ENCODE measurements at places on chromosomes 16 and 17.

DNA sequence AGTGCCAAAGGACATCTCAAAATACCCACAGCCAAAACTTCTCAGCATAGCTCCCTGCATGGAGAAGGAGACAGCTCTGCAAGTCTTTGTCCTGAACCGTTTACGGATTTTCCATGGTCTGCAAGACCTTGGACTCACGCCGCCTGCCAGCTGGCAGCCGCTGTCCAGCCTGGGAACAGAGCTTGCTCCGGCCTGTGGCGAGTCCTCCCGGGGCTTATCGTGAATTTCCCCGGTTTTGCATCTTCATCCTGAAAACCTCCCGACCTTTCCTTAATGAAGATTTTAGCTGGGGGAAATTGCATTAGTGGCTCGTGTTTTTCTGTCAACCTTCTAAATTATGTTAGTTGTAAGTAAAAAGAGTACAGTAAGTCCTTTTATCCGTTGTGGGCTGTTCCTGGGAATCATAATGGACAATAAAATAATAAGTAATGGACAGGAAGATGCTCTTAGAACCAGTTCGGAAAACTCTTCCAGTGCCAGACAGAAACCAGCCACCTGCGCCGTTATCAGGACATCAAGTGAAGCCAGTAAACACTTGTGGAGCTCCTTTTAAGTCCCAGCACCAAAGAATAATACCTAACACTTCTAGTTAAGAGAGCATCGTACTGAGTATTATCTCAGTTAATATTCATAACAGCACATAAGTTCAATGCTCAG is 112.4 kb upstream of the NOL11 start:
- no peak for DNase-seq

DNA sequence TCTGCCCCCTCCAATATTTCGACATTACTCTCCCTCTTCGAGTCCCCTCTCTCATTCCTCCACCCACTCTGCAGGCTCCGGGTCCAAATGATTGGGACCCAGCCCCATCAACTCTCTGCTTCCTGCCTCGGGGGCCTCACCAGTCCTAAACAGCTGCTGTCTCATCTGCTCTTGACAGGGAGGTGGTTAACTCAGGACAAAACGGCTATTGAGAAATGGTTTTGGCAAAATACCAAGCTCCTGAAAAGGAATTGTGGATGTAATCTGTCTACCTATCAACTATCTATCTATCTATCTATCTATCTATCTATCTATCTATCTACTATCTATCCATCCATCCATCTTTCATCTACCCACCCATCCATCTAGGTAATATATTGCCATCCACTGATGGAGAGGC is 2.2 kb downstream of the CD300H start:
- no peak for DNase-seq

GRCh38 chr16:57413301-57413730 is 8.7 kb downstream of the CCL17 start:
- no peak for DNase-seq

DNA sequence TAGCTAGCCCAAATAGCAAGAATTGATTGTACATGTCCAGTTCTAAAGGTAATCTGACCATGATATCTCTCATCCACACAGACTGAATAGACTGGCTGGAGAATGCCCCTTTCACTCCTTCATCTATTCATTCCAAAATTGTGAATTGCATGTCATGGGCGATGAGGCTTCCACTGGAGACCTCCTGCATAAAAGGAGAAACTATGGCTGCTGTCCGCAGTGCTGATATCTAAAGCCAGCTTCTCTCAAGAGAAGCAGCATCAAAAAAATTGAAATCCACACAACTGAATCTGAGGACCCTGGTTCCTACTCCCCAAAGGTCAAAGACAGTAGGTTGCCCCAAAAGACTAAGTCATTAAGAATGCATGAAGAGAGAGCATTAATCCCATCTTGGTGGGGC is 7.9 kb upstream of the SCNN1G start:
- DNase-seq: no peak

DNA sequence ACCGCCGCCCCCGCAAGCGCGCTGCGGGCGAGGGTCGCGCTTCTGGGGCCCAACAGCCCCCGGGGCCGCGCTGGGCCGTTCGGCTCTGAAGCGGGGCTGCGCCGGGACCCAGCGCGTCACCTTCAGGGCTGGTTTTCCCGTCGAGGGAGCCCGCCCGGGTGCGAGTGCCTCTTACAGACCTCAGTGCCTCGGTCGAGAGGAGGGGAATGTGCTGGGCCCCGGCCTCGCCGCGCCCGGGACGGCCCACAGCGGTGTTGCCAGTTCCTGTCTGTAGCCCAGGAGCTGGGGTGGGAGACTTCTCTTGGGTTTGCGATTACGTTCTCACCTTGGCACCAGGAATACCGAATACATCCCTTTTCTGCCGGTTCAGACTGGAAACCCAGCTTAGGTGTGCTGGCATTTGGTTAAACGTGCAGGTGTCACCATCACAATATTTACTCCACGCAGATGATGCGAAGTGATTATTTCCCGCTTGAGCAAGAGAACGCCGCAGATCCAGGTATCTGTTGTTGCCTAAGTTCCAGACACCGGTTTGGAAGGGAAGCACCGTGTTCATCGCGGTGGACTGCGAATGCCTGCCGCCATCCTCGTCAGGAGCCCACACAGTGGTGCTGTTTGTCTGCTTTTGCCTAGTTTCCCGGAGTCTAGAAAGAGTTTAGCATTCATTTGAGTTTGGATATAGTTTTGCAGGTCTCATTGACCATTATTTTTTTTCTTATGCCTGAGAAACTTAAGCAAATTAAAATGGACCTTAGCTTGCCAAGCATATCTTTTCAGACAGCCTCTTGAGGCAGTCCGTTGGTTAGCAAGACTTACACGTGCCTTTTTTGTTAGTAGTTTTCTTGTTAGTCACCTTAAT is 914 bp downstream of the MAP1LC3B start:
- peak; percentile 44 for DNase-seq

- no peak for DNase-seq
Measured at GRCh38 chr16:4495766-4496165, 19.6 kb downstream of the HMOX2 start.

DNA sequence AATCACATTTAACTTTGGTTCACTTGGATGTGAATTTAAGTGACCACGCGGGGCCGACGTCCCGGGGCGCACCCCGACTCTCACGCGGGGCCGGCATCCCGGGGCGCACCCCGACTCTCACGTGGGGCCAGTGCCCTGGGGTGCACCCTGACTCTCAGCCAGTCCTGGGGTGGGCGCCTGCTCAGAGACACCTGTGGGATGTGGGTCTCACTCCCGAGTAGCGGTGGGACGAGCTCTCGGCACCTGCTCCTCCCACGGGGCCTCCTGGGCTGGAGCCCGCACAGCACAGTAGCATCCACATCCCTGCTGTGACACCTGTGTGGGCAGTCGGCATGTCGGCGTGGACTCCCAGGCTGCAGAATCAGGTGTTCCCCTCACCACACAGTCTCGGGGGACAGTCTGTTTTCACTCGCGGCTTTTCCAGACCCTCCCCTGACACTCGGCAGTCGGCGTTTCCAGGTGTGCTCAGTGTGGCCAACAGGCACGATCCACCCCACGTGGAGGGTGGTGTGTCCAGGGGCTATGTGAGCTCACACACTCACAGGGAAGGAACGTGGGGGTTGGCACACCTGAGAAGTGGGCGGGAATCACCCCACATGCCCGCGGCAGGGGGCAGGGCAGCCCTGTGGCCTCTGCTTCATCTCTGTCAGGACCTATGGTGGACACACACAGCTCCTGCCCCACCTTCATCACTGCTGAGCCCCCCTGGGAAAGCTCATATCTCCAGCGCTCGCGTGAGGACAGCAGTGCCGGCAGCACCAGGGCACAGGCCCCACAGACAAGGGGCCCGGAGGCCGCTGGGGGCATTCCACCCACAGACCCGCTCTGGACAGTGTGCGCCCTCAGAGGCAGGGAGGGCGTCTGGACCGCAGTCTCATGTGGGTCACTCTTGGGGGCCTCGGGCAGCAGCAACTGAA is 51.8 kb downstream of the LMF1 start:
- no peak for DNase-seq

DNA sequence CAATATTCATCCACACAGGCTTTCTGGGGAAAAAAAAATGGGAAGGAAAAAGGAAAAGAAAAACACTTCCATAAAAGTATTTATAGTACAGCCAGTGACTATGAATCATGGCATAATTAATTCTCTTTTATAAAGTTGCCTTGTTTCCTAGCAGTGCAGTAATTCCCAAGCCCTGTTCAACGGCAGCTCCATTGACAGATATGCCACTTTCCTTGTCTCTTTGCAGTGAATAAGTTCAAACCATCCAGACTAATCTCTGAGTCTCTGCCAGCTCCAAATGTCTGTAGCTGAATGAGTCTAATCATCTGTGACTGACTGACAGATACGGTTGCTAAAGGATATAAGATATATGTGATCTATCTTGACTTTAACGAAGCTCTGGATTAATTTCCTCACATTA is 52.9 kb upstream of the KCNJ16 start:
- DNase-seq: no peak

DNA sequence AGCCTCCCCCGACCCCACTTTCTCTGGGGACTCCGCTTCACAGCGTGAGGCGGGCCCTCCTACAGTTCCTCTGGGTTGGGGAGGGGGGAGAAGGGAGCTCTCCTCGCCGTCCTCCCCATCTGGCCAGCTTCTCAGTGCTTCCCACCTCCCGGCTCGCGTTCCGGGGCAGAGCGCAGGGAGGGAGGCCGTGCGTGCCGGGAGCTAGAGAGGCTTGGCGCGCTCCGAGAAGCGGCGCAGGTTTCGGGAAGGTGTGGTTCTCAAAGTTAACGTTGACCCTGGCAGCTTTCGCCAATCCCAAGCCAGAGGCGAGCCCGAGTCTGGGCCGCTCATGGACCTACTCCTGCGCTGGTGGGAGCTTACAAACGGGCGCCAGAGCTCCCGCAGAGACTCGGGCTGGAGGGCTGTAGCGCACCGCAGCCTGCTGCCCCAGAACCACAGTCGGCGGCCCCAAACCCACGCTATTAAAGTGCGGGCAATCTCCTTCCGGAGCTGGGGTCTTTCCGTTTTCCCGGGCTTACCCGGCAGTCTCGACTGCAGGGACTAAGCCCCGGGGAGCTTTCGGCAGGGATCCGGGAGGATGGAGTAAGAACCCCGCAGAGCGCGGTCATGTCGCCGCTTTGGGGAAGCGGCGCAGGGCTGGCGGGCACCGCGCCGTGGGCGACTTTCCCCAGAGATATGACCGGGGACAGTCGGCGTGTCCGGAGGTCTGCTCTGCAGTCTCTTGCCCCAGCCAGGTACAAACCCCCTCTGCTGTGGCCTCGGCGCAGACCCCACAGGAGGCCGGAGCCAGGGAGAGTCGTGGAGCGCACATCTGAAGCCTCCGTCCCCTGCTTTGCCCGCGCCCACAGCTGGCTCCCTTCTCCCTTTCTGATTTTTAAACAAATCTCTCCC is 787 bp downstream of the CDH11 start:
- no peak for DNase-seq

- DNase-seq: no peak
Measured at GRCh38 chr17:51419476-51419875, 159.1 kb downstream of the UTP18 start.

- no peak for DNase-seq
Measured at GRCh38 chr17:34261568-34262337, 6.7 kb downstream of the CCL2 start.

DNA sequence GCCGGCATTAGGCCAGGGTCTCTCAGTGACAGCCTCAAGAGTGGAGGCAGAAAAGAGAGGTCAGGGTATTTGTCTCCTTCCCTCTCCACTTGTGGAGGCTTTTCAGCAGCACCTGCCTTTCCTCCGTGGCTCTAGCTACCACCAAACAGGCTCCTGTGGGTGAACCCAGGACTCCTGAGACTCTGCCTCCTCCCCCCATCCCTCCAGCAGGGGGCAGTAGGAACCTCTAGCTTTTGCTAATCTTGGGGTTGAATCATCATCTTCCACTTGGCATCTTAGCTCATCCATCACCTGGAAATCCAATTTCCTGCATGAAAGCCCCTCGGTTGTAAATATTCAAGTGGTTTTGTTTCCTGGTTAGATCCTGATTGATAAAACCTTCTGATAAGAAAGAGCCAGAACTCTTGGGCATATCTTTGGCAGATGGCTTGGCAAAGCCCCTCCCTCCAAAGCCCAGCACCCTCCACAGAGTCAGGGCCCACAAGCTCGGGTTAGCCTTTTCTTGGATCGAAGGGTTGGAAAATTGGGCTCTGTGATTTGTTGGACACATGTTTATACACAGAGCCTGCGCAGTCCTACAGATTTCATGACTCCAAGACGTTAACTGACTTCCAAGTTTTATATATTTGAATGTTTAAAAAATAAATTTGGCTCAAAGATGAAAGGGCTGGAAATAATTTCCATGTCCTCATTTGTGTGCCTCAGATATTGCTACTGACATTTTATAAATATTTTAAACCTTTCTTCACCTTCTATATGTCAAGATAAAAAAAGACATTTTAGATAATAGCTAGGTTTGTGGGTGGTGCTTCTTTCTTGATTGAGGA is 322.1 kb downstream of the MAP2K4 start:
- no peak for DNase-seq

GRCh38 chr17:73774852-73775251 is 130.6 kb upstream of the SDK2 start:
- no peak for DNase-seq

DNA sequence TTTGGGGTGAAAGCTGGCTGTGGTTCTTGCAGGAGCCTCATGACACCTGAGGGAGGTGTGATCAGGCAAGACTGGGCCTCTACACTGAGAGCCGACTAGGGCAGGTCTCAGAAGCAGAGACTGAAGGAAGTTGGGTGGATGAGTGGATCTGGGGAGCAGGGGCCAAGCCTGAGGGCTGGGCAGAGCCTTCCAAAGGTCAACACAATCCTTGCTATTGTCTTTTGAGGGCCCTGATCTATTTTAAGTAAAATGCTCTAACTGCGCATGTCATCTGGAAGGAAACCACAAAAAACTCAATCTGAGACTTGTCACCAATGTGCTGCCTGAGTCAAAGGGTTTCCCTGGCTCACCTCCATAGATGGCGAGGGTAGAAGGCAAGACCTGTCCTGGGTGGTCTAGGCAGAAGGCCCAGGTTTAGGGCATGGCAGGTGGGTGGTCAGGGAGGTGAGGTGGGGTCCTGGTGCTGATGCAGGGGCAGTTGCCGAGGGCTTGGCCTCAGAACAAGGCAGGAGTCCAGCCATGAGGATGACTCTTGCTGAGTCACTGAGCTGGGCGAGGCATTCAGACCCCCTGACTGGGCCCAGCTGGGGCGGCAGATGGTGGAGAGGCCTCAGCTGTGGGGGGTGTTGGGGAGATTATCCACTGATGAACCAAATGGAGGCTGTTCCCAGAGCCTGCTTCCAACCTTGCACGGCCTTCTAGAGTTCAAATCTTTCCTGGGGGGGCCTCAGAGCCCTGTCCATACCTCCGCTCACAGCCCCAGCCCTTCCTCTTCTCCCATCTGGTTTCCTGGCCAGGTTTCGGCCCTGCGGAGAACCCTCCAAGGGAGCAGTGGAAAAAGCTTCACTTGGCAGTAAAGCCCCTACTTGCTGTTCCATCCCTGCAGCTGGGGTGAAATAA is 5.1 kb downstream of the MVP start:
- DNase-seq: peak; percentile 43

- DNase-seq: peak; percentile 72
Measured at GRCh38 chr16:1363501-1364041, 11.8 kb downstream of the GNPTG start.

GRCh38 chr17:75475144-75475835 is 18.9 kb downstream of the TMEM94 start:
- DNase-seq: no peak

GRCh38 chr17:58007781-58008706 is 998 bp upstream of the SRSF1 start:
- DNase-seq: no peak
